ENCODE measurements at places on chromosomes 11 and 22.

DNA sequence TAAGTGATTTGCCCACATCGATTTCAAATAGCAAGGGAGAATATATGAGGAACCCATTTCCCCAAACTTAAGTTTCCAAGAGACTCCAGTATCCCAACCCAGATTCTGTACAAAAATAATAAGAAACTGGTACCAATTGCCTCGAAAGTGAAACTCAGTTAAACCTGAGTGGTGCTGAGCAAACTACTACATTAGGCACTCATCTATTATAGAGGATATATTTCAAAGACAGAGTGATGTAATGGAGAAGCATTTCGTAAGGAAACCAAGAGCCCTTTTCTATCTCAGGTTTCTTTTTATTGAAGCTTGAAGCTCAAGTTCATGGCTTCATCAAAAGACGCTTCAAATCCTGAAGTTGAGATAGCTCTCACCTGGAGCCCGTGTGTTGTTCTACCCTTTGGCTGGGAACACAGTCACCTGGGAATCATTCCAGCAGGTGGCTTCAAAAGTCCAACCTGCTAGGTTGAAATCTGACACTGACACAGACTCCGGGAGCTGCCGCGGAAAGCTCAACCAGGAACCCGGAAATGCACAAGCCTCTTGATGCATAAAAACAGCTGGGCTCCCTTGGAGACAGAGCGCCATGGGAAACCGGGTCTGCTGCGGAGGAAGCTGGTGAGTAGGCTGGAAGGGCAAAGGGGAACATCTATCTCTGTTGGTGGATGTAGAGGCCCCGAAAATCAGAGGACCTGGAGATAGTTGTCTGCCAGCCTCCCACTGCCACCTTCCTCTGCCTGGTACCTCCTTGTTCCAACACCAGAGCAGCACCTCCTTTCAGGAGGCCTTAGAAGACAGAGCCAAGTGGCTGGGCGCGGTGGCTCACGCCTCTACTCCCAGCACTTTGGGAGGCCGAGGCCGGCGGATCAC is at the start of gene C11orf52:
C11orf52 (plus strand) TSS at position 524 of the 867 bp plus-strand sequence; CDS start at position 584, 60 bp downstream.
- no peak for DNase-seq

- DNase-seq = no peak
Measured at GRCh38 chr11:131402040-131402439, 31.6 kb downstream of the NTM start.

DNA sequence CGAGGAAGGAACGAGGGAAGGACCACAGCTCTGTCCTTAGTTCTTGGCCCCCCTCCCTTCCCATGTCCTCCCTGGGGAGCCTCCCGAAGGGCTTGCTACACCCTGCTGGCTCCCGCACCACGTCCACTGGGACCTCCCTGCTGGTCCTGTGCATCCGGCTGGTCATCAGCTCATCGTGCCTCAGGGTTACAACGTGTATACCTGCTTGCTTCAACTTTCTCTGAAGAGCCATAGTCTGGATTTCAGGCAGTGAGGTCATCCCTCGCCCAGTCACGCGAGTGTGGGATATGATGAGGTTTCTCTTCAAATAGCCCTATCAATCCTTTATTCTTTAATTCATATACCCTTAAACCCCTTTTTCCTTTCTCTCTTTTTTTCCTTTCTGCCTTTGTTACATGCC is 21.5 kb upstream of the CECR2 start:
- no peak for DNase-seq

GRCh38 chr11:69465236-69466000 is 16.0 kb upstream of the LINC01488 start:
- DNase-seq = no peak

DNA sequence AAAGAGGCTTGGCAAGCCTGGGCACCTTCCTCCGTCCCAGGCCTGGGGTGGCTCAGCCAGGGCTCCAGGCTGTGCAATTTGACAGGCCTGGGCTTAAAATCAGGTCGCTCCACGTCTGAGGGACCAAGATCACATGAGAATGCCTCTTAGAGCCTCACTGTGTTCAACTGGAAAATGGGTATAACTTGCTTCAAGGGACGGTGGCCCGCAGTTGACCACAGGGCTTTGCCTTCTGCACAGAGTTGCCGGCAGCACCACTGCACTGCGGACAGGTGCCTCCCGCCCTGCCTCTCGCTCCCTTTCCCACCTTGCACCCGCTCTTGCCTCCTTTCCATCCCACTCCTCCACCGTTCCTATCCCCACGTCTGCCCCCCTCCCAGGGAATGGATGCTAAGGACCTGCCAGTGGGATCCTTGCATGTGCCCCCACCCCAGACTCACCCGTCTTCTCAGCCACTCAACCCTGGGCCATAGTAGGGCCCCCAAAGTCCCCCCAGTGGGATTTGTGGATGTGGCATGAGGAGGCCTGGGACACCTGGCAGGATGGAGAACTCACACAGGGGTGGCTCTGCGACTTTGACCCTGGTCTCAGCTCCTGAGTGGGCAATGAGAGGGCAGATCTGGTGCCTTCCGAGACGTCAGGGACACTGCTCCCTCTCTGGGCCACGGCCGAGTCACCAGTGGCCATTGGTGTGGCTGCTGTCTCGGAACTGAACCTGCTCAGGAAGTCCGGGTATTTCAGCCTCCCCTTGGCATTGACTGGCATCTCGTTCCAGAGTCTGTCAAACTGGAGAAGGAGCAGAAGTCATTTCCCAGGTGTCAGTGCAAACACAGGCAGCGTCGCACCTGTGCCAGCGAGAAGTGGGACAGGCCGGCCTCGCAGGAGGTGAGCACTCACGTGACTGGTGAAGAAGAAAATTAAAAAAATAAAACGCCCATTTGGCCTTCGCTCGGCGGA is 128.0 kb downstream of the MPPED1 start:
- DNase-seq = no peak

DNA sequence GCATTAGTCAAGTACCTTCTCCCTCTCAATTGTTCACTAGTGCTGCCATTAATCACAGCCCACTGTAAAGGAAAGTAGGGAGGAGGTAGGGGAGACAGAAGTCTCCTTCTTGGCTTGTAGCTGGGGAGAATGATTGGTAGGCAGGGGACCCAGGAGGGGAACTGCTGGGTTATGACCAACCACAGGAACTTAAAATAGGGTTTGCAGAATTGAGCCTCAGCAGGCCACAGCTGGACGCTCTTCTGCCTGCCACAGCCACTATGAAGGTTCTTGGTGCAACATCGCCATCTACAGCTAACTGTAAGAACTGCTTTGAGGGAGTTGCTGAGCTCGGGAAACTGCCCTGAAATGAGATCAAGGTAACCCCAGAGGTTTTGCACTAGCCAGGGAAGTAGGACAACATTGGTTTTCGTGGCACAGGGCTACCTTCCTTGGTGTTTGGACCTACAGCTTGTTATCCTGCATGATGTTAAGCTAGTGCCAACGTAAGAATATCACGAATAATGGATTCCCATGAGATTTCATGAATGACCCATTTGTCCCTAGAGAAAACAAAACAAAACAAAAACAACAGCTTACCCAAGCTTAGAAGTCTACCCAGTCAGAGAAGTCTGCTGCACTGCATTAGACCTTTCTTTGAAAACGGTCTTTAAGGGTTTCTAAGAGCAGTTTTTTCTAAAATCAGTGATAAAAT is 787.1 kb upstream of the API5 start:
- DNase-seq = peak; percentile 1

- no peak for DNase-seq
Measured at GRCh38 chr22:49460592-49461281, 366.9 kb downstream of the BRD1 start.

DNA sequence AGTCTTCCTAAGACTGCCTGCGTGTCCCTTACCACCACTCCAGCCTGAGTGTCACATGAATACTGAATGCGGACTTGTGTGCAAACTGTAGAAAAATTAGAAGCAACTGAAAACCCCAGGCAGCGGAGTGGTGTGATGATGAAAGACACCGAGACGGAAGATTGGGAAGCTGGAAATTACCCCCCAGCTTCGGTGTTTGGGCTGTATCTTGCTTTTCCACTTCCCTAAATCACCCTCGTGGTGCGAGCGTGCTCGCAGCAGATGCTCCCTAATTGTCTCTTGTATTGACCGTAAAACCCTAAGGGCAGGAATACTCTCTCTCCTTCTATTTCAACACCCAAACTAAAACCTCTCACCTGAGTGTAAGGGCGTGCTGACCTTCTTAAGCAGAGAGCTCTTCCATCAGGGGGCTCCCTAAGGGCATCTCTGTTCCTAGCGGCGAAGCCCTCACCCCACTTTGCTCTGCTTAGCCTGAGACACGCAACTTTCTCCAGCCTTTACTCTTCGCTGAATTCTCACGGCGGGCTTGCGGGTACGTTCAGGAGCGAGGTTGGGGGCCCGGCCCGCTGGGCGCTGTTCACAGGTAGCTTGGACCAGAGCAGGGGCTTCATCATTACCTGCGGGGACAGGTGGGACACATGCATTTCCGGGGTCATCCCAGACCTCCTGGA is 62.4 kb downstream of the CRYBB2 start:
- no peak for DNase-seq

- DNase-seq = no peak
Measured at GRCh38 chr11:133346137-133346536, 186.2 kb downstream of the OPCML start.

GRCh38 chr11:40328890-40329614 is 1130.4 kb downstream of the LRRC4C start:
- no peak for DNase-seq

- DNase-seq = no peak
Measured at GRCh38 chr11:81345609-81346008, 1388.1 kb downstream of the FAM181B start.

DNA sequence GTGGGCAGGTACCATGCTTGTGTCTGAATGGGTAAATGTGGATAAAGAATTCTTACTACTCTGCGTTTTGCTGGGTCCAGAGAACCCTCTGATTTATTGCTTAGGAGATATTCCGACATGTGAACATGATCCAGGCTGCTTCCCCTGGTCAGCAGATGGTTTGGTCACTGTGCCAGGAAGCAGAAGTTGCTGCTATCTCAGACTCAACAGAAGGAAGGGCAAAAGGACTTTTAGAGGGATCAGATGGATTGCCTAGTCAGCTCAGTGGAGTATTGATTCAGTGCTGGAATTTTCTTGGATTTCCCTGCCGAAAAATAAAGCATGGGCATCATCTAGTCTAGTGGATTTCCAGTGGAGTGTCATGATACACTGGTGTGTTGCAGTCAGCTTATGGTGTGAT is 440.1 kb downstream of the NTM start:
- DNase-seq = no peak

DNA sequence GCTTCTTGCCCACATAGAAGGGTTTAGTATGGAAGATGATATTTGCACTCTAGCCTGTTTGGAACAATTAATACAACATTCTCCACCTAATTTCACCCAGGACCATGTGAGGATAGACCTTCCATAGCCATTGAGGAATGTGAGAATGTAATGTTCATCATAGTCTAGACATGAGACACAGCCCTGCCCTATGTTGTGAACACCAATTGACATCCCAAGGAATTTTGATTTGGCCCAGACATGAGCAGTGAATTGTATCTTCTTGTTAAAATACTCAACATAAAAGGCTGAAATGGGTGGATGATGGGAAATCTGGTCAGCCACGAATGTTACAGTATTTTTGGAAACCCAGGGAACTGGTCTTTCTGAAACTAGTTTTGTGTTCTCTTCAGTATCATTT is 892.3 kb upstream of the CHORDC1 start:
- DNase-seq = no peak

GRCh38 chr11:112776834-112777233 is 184.4 kb upstream of the NCAM1 start:
- no peak for DNase-seq

GRCh38 chr22:44773082-44773481 is 20.7 kb downstream of the ARHGAP8 start:
- DNase-seq = no peak

DNA sequence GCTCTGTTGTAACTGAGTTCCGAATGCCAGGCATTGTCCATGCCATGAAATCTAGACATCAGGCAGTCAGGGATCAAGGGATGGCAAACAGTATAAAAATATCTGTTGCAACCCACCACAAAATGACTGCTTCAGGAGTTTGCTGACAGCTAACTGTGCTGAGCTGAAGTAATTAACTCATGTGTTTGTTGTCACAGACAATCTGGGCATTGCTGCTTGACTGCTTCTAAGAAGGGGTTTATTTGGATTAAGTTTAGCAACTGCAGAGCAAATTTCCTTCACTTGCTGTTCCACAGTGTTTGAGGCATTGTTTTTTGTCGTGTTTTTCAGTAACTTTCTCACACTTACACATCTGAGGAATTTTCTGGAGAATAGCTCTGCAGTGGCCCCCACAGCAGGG is 30.4 kb downstream of the BSX start:
- DNase-seq = no peak

All from GM18507 (cell line).